ENCODE measurements at places on chromosomes 7 and 10.

DNA sequence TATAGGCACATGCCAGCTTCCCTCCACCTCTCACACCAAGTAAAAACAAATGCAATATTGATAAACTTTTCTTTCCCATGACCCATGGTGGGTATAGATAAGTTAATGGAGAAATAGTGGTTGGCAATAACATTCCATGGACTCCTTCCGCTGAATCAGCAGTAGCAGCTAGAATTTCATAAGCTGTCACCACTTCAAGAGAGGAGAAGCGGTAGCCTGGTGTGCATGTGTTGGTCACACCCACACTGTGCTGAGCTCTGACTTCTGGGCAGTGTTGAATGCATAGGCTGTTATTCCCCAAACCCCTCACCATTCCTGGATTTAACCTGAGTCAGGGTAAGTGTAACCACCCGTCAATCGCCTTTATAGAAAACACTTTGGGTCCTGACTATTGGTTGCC, 32.5 kb upstream of the BMPER start:
- DNase-seq: no peak

DNA sequence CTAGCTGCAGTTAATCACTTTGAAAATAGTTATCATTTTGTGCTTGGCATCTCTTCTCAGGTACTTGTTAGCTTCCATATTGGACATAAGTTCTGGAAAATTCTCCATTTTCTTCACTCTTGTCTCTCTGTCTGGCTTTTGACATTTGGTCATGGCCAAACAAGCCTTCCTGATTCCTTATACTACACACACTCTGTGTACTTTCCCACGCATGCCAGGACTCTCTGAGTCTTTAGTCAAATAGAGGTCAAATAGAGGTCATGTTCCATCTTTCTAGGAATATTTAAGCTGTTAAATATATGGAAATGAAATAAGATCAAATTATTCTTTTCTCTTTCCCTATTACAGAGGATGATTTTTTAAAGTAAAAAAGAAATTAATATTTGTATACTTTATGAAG, 235.5 kb upstream of the PLXDC2 start:
- DNase-seq: no peak

DNA sequence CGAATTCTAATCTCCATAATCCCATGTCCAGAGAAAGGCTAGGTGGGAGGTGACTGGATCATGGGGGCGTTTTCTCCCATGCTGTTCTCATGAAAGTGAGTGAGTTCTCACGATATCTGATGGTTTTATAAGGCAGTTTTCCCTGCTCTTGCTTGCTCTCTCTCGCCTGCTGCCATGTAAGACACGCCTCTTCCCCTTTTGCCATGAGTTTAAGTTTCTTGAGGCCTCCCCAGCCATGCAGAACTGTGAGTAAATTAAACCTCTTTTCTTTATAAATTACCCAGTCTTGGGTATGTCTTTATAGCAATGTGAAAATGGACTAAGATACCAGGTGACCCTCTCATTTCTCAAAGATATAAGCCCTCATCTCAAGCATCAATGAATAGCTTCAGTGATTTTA, 1.1 kb upstream of the ACTA2 start:
- DNase-seq: no peak

DNA sequence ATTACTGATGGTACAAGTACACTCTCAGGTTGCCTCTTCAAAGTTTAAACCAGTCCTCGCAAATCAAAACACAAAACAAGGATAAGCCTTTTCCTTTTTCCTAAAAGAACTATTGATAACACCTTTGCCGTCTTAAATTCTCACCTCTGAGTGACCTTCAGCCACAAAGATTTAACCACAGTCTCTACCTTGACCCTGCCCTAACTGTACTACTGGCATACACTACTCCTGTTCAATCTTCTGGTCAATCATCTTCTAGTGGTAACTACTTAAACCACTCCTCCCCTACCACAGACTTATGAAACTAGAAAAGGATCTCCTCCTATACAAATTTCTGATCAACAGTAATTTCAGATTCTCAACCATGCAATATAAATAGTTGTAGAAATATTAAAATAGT, 15.1 kb downstream of the UPF2 start:
- no peak for DNase-seq

GRCh38 chr7:116552602-116553001, 27.8 kb downstream of the CAV1 start:
- DNase-seq: no peak

DNA sequence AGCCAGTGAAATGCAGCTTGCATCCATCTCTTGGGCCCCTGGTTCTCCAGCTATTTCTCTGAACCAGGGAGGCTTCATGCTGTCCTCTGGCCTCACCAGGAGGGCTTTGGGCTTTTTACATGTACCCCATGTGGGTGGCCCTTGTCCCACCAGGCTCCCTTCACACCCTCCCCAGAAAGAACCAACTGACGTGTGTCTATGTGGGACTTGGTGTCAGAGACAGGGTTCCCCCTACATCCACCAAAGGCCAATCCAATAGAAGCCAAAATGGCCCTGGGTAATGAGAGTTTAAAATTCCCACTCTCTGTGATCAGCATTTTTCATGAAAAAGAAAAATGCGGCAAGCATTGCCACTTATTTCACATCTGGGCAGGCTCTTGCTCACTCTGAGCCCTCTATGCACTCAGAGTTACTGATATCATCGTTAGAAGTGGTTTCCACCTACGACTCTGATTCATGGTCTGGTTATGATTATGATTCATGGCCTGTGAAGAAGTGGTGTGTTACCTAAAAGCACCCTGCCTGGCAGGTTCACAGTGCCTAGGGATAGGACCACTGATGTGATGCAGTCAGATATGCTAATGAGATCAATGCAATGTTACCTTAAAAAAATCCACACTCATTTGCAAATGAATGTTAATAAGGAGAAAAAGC, 133.5 kb downstream of the BUB3 start:
- DNase-seq: no peak

DNA sequence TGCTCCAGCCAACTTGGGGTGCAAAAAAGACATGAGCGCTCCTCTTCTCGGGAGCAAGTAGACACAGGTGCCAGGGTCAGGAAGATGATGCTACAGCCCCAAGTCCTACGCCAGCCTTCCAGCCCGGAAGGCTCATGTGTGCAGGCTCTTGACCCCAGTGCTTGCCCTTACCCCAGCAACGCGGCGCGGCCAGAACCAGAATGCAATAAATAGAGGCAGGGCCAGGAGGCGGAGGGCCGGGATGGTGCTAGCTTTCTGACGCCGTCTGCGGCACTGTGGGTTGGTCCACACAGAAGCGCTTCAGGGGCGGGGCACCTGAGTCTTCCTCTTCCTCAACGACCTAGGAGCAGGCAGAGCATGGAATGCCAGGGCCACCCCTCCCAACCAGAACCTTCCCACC, 15.0 kb upstream of the BAZ1B start:
- no peak for DNase-seq

GRCh38 chr10:121216721-121217181, 365.6 kb downstream of the WDR11 start:
- no peak for DNase-seq

GRCh38 chr7:121393005-121393366, 3.1 kb downstream of the FAM3C start:
- DNase-seq: no peak

- no peak for DNase-seq
Measured at GRCh38 chr10:128571745-128572144, 445.5 kb upstream of the MKI67 start.

GRCh38 chr7:42981601-42982000, 49.4 kb downstream of the MRPL32 start:
- DNase-seq: no peak

DNA sequence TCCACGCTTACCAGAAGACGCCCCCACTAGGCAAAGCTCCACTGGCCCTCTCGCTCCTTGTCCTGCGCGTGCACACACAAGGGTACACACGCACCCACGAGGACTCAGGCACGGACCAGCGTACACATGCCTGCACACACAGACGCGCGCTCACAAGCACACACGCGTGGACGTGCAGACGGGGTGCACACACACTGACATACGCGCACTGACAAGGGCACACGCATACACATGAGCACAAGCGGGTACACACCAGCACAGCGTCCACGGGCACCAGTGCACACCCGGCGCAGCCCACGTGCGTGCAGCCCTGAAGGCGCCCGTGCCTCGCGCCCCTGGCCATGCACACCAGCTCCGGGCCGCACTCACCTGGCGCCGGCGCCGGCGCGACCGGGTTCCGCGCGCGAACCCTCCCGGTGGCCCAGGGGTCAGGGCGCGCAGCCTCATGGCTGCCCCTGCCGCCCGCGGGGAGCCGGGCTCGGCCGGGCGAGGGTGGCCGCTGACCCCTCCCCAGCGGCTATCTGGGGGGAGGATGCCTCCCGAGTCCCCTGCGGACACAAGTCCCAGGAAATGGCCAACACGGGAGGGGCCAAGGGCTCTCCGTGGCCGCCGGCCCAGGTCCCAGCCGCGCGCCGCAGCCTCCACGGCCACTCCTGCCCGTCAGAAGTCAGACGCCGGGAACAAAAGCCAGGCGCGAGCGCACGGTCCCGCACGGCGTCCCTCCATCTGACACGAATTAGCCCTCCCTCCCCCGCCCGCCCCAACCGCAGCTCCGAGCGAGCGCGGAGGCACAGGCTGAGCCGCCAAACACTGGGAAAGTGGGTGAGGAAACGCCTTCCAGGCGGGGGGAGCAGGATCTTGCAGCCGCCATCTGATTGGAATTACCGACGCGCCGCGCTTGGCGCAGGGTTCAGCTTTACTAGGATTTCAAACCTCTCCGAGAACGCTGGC, 45.0 kb downstream of the TNS3 start:
- DNase-seq: peak; percentile 53

GRCh38 chr7:86916277-86916825, 143.1 kb downstream of the ELAPOR2 start:
- no peak for DNase-seq
